Sciatic nerve (tissue), 2 donors: ENCODE measurements at places on chromosomes 16 and 17. TPM values are rescaled to one million over a fixed set of nuclear protein-coding genes. Genes with fewer than 3 reads are reported as not detected.

DNA sequence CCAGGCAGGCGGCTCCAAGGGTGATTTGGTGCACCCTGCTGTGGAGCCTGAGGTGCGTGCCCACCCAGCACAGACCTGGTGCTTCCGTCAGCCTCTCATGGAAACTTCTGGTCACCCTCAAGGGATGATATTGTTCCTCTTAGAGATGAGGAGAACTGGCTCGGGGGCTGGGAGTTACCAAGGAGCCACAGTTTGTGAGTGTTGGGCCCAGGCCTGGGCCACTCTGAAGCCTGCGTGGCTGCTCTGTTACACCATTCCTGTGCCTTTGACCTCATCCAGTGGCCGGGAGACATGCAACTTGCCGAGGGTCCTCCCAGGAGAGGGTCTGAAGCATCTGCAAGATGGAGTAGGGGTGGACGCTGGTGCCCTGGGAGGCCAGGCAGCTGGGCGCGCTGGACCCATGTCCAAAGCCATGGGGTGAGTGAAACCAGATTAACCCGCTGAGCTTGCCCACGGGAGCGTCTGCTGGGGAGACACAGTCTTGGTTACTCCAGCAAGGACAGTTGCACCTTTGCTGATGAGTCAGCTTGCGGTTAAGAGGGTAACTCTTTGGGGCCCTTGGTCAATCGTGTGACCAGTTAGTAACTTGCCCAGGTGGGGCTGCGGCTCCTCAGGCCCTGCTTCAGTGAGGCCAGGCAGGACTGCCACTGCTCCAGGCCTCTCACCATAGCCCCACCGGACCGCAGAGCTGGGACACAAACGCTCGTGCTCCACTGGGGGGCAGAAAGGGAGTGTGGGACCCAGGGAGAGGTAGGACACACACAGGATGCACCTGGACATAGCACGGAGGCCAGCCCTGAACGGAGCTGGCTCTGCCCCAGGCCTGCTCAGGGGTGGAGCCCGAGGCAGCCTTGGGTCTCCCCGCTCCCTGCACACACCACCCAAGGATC, 7.5 kb downstream of the C16orf90 start:
- DNase-seq: no peak

GRCh38 chr17:19654896-19655295, 6.3 kb downstream of the ALDH3A2 start:
- DNase-seq: no peak

GRCh38 chr16:1746693-1747195, 24.6 kb downstream of the NME3 start:
- DNase-seq: peak; percentile 57

DNA sequence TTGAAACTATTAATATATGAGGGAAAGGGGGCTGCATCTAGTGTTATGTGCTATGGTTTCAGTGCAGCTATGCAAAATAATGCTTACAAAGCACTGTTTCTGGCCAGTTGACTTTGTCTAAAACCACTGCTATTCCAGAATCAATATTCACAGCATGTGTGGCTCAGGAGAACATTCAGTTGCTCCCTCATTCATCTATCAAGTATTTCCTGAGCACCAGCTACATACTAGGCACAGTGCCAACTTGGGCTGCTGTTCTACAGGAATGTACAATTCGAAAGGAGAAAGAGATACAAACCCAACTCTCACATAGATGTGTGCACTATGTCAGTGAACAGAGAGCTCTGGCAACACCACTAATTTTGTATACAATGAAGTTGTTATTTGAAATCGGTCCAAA, 183.0 kb downstream of the PHKB start:
- DNase-seq: no peak

- DNase-seq: no peak
Observed at GRCh38 chr16:47921535-47921934, 234.3 kb downstream of the ABCC12 start.

GRCh38 chr17:40325156-40326013, 16.4 kb downstream of the RARA start:
- no peak for DNase-seq

DNA sequence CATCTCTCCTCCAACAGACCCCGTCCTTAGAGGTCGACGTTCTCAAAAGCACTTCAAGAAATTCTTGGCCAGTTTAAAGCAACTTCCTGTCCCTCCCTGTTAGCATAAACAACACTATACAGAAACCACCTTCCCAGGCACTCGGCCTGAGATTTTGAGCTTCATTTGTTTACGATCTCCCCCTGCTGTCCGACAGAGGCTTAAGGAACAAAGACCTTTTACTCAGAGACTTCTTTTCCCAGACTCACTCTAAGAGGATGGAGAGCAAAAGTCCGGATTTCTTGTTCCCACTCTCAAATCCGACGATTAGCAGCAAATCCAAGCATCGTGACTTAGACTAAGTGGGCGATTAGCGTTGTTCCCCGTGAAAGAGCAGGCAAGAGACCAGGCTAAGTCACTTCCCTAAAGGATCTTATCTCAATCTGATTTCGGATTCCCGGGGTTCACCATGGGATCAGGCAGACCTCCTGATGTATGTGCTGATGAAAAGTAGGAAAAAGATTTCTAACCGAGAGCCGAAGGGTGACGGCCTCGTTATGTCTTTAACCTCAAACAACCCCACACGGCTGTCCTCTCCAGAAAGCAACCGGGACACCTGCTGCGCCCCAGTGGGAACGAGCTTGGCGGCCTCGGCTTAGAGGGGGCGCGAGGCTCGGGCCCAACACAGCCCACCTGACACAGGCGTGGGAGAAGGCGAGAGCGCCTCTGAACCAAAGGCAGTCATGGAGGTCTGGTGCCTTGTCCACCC, 598 bp downstream of the INPP5K start:
- DNase-seq: no peak

DNA sequence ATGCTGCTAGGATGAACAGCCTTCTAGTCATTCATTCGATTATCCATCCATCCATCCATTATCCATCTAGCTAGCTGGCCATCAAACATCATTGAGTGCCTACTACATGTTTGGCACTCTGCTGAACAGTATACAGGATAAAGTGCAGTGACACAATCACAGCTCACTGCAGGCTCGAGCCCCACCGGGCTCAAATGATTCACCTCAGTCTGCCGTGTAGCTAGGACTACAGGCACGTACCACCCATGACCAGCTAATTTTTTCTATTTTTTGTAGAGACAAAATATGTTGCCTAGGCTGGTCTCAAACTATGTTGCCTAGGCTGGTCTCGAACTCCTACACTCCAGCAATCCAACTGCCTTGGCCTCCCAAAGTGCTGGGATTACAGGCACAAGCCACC, 50.0 kb downstream of the SSH2 start:
- DNase-seq: no peak

DNA sequence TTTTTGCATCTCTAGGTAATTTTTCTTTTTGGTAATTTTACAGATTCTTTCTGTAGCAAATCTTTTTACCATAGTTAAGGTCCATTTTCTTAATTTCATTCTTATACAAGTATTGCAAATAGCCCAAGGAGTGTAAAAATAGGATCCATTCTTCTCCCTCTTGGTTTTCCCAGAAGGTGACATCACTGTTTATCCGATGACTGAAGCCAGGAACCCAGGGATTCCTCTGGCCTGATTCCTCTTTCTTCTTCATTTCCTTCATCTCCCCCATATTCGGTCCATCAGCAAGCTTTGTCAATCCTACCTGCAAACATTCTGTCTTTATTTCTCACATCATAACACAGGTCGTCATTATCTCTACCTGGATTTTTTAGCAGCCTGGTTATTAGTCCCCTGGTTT, 5.3 kb downstream of the RBBP6 start:
- DNase-seq: no peak

- peak; percentile 59 for DNase-seq
Observed at GRCh38 chr16:27315333-27316037, 1.7 kb downstream of the IL4R start.

GRCh38 chr17:65191811-65192740, 54.9 kb downstream of the RGS9 start:
- DNase-seq: no peak

- no peak for DNase-seq
Observed at GRCh38 chr16:54928016-54928356, 2.7 kb upstream of the IRX5 start.

DNA sequence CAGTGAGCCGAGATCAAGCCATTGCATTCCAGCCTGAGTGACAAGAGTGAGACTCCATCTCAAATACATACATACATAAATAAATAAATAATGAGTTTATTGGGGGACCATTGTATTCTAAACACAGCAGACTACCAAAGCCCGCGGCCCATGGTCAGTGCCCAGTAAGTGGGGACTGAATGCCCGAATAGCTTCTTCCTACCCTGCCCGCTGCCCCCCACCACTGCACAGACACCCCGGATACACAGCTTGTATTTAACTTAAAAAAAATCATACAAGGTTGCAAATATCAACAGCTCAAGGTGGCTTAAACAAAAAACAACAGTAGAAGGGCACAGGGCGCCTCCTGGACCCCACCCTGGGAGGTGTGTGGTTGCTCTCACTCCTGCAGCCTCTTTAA, 22.6 kb upstream of the TLK2 start:
- DNase-seq: no peak

- DNase-seq: no peak
Observed at GRCh38 chr17:74641224-74641957, 17.9 kb upstream of the CD300E start.

GRCh38 chr16:1823821-1824220, 2.8 kb downstream of the HAGH start:
- DNase-seq: no peak

- no peak for DNase-seq
Observed at GRCh38 chr17:68182940-68183551, 64.8 kb upstream of the AMZ2 start.

- no peak for DNase-seq
Observed at GRCh38 chr17:36683387-36683786, 82.0 kb downstream of the MRM1 start.

GRCh38 chr16:56226845-56227525, 35.7 kb downstream of the GNAO1 start:
- no peak for DNase-seq

- peak; percentile 56 for DNase-seq
Observed at GRCh38 chr16:21684199-21684598, 20.4 kb downstream of the OTOA start.

- DNase-seq: no peak
Observed at GRCh38 chr17:64182325-64183012, 52.5 kb upstream of the ERN1 start.

The LHX1 gene
- not detected for total RNA-seq

The AXIN2 gene
- 18.0 TPM for total RNA-seq

The NPIPA7 gene
- 17.6 TPM for total RNA-seq

The KRTAP2-2 gene
- total RNA-seq: not detected

The DNAAF8 gene
- 0.31 TPM for total RNA-seq

The NHLRC4 gene
- 1.2 TPM for total RNA-seq

The KRTAP1-1 gene
- not detected for total RNA-seq

The FMNL1 gene
- total RNA-seq: 39.6 TPM

The SAMD14 gene
- 2.5 TPM for total RNA-seq

The SLFN11 gene
- 107 TPM for total RNA-seq
